ENCODE measurements at places on chromosomes 1 and 21.
A peak's percentile ranks its signal among the peaks of the same experiment; 100 is the strongest.

DNA sequence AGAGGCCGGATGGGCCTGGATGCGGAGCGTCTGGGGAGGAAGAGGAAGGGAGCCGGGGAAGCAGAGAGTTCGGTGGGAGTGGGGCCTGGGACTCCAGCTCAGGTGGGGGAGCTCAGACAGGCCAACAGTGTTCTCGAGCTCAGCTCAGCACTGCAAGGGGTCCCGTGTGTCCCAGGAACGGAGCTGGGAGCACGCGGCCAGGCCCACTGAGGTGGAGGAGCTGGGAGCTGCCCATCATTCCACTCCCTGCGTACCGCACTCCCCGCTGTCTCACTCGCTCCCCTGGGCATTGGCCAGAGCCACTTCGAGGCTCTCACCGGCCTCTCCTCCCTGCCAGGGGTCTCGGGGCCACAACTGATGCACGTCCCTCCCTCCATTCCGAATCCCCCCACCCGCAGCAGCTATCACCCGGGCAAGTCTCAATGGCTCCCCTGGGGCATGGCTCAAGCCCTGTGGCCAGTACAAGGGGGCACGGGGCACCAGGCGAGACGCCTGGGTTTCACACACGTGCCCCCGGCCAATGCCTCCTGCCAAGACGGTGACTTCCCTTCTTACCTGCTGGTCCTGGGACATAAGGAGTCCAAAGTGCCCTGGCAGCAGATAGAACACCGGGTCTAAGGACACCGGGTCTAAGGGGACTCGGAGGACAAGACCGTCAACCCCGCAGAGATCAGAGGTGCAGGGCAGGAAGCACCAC lies 30.3 kb upstream of the COL6A2 start:
- H3K4me1 ChIP-seq, result peaks cover 29% of the 10 kb centered on the region
- H3K27ac ChIP-seq, result no peak overlapping the region
- no peaks in the 10 kb centered on the region for H3K27me3 ChIP-seq
- DNase-seq, result no peak
- H3K4me3 ChIP-seq, result no peak overlapping the region
- H3K36me3 ChIP-seq, result no peaks in the 10 kb centered on the region

DNA sequence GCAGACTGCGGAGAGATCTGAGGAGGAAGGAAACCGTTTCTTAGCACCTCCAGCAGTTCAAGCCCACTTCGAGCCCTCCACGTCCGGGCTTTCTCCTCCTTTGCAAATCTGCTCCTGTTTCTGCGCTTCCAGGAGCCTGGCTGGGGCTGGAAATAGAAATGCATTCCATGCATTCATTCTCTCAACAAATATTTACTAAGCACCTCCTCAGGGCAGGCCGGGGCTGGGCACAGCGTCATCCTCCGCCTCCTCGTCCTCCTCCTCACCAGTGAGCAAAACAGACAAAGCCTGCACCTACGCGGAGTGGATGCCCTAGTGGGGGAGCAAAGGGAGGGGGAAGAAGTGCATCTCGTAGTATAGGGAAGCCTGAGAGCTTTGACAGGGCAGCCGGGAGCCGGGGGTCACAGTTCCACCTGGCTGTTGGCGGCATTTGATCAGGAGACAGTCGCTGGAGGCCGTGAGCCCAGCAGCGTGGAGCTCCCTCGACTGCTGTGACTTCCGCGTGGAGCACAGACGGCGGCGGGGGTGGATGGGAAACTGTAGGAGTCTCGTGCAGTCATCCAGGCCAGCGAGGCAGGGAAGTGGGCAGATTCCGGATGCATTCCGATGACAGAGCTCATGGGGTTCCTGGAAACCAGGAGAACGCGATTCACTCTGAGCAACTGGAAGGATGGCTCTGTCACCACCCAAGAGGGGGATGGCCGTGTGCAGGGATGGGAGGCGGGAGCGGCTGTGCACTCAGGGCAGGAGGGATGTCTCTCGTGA lies 93.5 kb downstream of the SIK1 start:
- peak; percentile 90 for DNase-seq
- H3K27ac ChIP-seq, result peak overlapping the region; percentile 96
- H3K36me3 ChIP-seq, result no peaks in the 10 kb centered on the region
- peaks cover 29% of the 10 kb centered on the region for H3K4me1 ChIP-seq

DNA sequence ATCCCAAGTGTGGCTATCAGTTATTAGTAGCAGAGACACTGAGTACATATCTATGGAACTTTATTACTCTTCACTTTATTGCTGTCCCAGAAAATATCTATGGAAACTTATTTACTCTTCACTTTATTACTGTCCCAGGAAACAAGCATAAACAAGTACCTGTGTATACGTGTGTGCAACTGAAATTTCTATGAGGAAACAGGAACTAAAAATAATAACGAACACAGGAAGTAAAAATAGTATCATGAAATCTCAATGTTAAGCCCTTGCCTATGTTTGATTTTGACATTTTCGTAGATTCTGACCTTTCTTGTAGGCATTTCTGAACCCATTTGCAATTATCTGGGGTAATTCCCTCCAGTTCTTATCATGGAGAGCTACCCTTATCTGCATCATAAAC lies 64.9 kb upstream of the KRTAP19-8 start:
- H3K4me1 ChIP-seq, result no peaks in the 10 kb centered on the region
- H3K4me3 ChIP-seq, result no peak overlapping the region
- H3K27ac ChIP-seq, result no peak overlapping the region
- H3K27me3 ChIP-seq, result no peaks in the 10 kb centered on the region

DNA sequence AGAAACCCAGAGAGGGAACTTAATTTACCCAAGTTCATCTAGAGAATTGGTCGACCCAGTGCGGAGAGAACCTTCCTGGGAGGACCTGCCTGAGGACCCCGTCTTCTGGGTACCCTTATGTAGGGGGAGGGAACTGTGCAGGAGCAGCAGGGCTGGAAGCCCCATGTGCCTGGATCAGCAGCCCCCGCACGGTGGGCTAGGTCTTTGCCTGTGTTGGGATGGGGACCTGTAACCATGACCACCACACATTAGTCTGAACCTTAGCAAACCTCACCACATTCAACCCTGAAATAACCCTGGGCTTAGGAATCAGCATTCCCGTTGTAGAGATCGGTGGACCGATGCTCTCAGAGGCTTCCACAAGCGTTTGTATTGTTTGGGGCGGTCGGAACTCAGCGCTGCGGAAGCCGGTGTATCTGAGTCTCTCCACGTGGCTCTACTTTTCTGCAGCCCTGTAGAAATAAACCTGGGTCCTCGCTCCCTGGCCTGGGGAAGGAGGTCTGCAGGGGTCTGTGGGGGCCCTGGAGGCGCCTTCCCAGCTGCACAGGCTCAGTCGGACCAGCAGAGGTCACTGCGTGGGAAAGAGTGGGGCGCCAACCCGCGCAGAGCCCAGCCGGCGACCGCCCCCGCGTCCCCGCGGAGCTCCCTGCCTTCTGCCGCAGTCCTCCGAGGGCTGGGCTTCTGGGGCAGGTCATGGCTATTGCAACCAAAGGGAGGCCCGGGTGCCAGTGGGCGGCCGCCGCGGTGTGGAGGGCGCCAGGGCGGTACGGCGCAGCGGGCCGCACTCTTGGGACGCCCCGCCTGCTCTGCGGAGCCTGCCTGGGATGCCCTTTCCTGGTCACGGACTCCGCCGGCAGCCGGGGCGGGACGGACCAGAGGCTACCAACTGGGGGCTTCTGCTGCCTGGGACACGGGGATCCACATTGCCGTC lies 36.2 kb upstream of the KCNA10 start:
- no peak overlapping the region for H3K4me3 ChIP-seq
- DNase-seq, result no peak
- H3K27ac ChIP-seq, result no peak overlapping the region

DNA sequence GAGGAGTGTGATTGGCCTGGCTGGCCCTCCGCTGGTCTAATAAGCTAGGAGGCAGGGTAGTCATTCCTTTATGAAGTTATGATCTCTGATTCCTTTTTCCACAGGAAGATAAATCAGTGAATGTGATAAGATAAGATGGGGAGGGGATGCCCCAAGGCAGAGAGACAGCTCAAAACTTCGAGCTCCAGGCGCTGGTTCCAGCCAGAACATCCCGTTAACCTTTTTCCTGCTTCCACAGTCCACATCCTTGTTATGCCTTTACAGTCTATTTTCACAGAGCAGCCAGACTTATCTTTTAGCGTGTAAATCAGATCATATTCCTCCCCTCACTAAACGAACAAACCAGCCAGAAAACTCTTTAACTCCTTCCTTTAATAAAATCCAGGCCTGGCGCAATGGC lies 38.5 kb upstream of the BMP8B start:
- no peaks in the 10 kb centered on the region for H3K27me3 ChIP-seq
- no peaks in the 10 kb centered on the region for H3K4me1 ChIP-seq
- H3K27ac ChIP-seq, result no peak overlapping the region

DNA sequence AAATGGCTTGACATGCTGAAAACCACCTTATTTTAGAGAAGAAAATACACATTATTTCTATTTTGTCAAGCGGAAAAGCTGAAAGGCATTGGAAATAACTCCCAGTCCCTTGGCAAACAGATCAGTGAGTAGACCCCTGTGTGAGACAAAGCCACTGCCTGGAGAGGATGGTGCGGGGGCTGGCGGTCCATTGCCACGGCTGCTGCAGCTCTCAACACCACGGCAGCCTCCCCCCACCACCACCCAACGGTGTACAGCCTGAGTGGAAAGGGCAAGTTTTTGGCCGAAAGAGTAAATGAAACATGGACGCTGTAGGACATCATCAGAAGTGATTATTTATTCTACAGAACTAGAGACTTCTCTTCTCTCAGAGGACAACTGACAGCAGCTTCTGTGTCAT lies 84.6 kb downstream of the PEX14 start:
- H3K4me3 ChIP-seq, result no peak overlapping the region
- no peak for DNase-seq
- H3K4me1 ChIP-seq, result no peaks in the 10 kb centered on the region
- H3K27me3 ChIP-seq, result no peaks in the 10 kb centered on the region
- no peak overlapping the region for H3K27ac ChIP-seq
- H3K36me3 ChIP-seq, result no peaks in the 10 kb centered on the region

GRCh38 chr1:145730900-145731299 lies 11.6 kb downstream of the CD160 start:
- no peak overlapping the region for H3K4me3 ChIP-seq
- H3K27ac ChIP-seq, result no peak overlapping the region
- no peak for DNase-seq
- H3K36me3 ChIP-seq, result no peaks in the 10 kb centered on the region
- H3K27me3 ChIP-seq, result no peaks in the 10 kb centered on the region

DNA sequence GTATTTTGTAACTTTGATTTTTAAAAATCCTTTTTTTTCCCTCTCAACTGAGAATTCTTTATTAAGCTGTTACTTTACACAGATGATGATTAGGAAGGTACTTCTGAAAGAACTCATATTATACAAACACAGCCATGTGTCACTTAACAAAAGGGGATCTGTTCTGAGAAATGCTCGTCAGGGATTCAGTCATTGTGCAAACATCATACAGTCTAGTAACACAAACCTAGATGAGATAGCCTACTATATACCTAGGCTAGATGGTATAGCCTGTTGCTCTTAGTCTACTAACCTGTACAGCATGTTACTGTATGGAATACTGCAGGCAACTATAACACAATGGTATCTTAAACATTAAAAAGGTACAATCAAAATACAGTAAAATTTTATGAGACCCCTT lies 24.9 kb downstream of the AHCTF1 start:
- no peak for DNase-seq
- no peak overlapping the region for H3K4me3 ChIP-seq
- H3K27me3 ChIP-seq, result no peaks in the 10 kb centered on the region
- no peak overlapping the region for H3K27ac ChIP-seq
- H3K36me3 ChIP-seq, result peaks cover 42% of the 10 kb centered on the region
- no peaks in the 10 kb centered on the region for H3K4me1 ChIP-seq

Data from astrocyte (in vitro differentiated cells and primary cell).